ENCODE measurements at places on chromosomes 3 and 15.

- DNase-seq = no peak
Measured at GRCh38 chr3:171873580-171873979, 30.4 kb downstream of the TMEM212 start.

GRCh38 chr15:90046911-90047392, 45.8 kb downstream of the ZNF710 start:
- no peak for DNase-seq

DNA sequence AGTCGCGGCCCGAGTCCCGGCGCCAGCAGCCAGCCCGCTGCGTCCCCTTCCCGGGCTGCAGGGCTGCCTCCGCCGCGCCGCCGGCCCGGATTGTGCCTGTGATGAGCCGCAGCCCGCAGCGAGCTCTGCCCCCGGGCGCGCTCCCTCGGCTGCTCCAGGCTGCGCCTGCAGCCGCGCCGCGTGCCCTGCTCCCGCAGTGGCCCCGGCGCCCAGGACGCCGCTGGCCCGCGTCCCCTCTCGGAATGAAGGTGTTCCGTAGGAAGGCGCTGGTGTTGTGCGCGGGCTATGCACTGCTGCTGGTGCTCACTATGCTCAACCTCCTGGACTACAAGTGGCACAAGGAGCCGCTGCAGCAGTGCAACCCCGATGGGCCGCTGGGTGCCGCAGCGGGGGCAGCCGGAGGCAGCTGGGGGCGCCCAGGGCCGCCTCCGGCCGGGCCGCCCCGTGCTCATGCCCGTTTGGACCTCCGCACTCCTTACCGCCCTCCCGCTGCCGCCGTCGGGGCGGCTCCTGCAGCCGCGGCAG, 1.2 kb downstream of the CHST2 start:
- DNase-seq = no peak

DNA sequence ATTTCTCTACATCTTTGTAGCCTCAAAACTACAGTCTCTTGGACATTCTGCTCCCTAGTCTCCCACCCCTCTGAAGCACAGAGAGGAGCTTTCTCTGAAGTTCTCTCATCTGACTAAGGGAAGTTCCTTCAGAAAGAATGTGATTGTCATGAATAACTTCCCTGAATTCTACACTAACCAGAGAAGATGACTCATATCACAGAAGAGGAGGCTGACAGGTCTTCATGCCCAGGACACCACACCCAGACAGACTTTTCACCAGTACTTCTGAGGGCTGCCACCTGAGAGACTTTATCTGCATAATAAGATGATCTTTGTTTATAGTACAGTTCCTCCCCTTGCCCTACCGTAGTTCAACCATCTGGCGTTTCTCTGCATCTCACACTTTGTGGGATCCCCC, 52.8 kb downstream of the CDIN1 start:
- DNase-seq = no peak
